Activated naive CD4-positive, alpha-beta T cell treated with anti-CD3 and anti-CD28 coated beads, Interleukin-2, amount 50 U/mL, for 72 hours (primary cell): ENCODE measurements at places on chromosomes 12 and 14.
A peak's percentile ranks its signal among the peaks of the same experiment; 100 is the strongest.

DNA sequence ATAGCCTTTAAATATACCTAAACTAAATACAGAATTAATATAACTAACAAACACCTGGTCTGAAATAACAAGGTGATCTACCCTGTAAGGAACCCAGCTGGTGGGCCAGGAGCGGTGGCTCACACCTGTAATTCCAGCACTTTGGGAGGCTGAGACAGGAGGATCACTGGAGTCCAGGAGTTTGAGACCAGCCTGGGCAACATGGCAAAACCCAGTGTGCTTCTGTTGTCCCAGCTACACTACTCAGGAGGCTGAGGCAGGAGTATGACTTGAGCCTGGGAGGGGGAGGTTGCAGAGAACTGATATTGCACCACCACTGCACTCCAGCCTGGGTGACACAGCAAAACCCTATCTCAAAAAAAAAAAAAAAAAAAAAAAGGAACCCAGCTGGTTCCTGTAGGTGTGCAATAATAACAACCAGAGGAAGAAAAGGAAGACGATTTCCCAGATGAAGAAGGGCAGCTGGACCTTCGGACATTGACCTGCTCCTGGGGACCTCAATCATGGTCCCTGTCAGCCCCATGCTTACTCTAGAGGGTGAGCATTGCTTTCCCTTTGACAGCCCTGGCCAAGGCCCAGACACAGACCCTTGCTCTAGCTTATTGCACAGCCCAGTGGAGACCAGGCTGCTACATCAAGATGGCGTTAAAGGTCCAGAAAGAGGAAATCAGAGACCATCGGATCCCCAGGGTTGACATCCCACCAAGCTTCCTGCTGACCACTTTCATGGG is 5.4 kb downstream of the FOS start:
- no peak for DNase-seq

- DNase-seq: no peak
Measured at GRCh38 chr12:7145671-7146070, 15.5 kb downstream of the CLSTN3 start.

GRCh38 chr12:93773122-93773871 is 96.1 kb downstream of the CRADD start:
- DNase-seq: peak; percentile 31

DNA sequence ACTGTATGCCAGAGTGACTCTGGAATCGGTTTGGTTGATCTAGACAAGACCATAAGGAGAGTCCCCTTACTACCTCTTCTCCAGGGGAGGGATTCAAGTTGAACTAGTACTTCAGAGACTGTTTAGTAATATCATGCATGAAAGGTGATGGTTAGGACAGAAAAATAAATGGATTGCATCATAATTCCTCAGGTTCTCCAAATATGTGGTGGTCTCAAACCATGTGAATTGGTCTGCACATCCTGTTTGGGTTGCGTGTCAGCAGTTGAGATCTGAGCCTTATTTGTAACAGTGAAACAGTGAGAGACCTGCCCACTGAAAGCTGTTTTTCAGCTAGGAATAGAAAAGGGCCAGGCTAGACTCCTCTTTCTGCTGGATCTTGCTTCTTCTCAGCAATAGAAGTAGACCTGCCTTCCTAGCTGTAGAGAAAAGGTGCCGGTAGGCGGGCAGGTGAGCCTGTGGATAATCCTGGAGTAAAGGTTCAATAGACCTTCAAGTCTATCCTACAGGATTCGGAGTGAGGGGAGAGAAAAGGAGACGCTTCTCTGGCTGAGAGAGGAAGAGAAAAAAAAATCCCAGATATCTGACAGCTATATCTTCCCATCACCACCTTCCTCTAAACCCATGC is 258.5 kb upstream of the E2F7 start:
- no peak for DNase-seq

DNA sequence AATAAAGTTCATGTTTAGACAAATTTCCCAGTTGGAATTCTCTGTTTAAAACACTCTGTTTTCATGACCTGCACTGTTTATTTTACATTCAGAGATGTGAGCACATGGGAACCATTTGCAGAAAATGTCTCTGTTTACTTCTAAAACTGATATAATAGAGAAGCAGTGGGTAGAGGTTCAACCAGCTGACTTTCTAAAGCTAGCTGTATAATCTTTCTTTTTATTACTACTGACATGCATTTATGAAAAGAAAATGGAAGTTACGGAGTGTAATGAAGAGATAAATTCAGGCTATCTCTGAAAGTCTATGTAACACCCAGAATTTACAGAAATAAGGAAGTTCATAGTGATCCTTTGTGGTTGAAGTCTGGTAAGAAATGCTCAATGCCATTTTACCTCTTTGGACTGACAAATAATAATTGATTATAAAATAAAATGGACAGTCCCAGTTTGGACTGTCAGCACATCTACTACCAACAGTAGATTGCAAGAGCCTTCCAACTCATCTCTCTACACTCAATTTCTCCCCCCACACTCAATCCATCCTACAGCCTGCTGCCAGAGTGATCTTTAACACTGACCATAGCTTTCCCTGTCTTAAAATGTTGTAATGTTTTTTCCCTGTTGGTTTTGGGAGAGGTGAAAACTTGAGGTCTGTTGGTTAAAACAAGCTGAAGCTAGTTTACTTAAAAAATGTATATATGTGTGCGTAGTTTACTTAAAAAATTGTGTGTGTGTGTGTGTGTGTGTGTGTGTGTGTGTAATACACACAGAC is 137.4 kb downstream of the AEBP2 start:
- no peak for DNase-seq

DNA sequence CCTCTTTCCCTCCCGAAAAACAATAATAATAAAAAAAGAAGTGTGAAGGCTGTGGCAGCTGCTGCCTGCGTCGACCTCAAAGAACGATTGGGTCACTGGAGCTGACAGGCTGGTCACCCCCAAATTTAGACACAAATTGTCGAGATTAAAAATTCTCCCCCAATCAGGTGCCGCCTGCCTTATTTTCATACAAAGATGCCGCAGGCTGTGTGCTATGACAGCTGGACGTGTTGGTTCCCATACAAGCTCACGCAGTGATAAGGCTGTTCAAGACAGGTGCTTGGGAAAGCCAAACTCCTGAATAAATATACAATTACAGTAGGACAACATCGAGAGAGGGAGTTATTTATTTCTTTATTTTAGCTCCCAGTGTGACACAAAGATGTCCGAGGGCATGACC is 1041.8 kb downstream of the VRK1 start:
- no peak for DNase-seq

DNA sequence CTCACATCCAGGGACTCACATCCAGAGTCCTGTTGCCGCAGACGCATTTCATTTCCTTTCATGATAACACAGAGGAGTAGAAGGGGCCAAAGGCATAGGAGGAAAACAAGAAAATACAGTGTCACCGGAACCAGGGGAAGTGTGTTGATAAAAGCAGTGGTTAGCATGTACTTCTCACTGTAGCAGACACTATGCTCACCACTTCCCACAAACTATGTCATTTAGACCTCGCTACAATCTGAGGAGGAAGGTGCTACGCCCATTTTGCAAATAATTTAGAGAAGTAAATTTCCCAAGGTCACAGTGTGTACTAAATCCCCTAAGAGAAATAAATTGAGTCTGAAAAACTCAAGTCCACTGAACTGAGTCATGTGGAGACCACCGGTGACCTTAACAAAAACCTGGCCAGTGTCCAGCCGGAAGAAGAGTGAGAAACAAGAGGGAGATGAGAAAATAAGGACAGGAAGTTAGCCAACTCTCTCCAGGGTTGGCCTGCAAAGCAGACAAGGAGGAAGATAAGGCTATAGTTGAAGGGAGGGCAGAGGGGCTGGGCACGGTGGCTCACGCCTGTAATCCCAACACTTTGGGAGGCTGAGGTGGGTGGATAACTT is 25.8 kb upstream of the TMCC3 start:
- DNase-seq: no peak

DNA sequence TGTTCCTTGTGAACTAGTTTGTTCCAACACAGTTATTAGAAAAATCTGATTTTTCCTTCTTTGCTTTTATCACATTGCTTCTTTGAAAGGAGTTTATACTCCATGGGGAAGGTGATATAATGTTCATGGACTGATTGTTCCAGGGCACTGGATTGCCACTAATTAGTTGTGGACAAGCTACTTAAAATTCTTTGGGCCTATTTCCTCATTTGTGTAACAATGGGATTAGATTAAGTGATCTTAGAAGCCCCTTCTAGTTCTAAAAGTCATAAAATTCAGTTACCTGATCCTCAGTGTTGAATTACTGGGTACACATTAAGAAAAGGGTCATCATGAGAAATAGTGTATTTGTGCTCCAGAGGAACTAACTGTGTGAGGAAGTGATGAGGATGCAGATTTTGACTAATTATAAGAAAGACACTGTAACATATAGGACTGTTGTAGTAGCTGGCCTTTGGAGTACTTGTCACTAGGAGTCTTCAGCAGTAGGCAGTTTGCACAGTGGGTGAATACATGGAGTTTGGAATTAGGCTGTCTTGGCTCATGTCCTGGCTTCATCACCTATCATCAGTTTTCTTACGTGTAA is 82.2 kb downstream of the MIA2 start:
- DNase-seq: no peak

GRCh38 chr12:82383930-82384552 is 25.7 kb downstream of the METTL25 start:
- DNase-seq: no peak

DNA sequence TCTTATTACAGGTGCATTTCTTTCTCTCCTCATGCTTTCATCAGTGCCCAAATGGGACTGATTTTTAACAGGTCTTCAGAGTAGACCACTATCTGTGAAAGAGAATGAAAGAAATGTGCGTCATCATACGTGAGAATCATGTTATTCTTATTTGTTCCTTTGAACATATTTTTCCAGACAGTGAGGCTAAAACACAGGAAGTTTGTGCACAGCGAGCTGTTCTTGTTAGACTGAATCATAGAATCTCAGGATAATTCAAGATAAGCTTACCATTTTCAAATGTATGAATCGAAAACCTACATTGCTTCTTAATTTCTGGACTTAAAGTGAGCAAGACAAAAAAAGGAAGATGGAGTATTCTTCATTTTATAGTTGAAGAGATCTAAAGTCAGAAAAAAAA is 383.1 kb downstream of the EGLN3 start:
- no peak for DNase-seq

- peak; percentile 35 for DNase-seq
Measured at GRCh38 chr14:35932659-35933159, 106.6 kb downstream of the BRMS1L start.

- no peak for DNase-seq
Measured at GRCh38 chr14:100783630-100784370, 42.1 kb upstream of the MEG3 start.
